ENCODE measurements at places on chromosomes 6 and 20. TPM values are rescaled to one million over a fixed set of nuclear protein-coding genes. Genes with fewer than 3 reads are reported as not detected.

HMGCLL1 gene
- total RNA-seq: 0.58 TPM

DNA sequence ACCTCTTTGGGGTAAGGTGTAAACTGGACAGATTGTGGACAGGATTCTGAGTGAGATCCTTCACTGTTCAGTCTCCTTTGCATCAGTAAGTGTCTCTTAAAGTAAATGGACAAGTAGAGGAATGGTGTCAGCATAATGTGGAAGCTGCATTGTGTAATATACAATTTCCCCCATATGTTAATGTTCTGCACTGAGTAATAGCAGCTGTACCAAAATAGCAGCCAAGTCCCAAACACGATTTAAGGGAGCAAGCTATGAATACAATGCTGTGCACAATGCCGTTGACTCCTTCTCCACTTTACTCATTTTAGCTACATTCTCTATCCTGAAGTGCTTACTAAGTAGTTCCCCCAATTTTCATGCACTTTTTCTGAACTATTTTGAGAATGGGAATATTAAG, 21.1 kb upstream of the TRIM26 start:
- H3K27me3 ChIP-seq: no peaks in the 10 kb centered on the region
- H3K36me3 ChIP-seq: no peaks in the 10 kb centered on the region
- DNase-seq: no peak
- H3K4me3 ChIP-seq: no peak overlapping the region
- no peak overlapping the region for H3K27ac ChIP-seq
- H3K4me1 ChIP-seq: no peaks in the 10 kb centered on the region

CNKSR3 gene
- total RNA-seq: 29.6 TPM

DNA sequence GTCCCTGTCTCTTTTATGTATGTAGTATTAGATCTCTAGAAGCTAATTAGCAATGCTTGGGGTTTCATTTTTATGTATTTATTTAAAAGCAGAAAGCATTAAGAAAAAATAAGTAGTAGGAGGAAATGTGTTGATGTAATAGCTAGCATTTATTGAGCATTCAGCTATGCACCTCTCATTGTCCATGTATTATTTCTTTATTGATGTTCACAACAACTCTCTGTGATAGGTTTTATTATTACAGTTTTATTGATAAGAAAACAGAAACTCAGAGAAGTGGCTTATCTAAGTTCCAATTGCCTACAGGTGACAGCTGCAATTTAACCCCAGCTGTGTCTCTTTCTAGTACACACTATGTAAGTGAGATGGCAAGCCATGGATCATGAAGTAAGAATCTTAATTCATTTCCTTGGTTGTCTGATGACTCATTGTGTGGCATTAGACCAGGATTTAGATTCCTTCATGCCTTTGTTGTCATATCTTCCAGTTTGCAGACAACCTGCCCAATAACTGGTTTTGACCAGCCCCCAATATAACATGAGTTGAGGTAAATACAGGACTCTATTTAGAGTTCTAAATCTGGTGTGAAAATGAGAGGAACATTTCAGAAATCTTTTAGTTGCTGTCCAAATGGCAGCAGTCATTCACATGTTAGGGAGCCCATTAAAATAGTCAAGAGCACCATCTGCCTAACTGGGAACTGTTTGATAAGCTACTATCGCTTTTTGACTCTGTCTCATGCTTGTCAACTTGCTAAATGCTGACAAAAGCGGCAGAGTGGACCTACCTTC, 170.8 kb upstream of the PHACTR1 start:
- no peak for DNase-seq
- no peak overlapping the region for H3K27ac ChIP-seq
- H3K27me3 ChIP-seq: no peaks in the 10 kb centered on the region

GRCh38 chr6:1916334-1917070, 306.8 kb downstream of the FOXC1 start:
- no peak for DNase-seq
- H3K27ac ChIP-seq: no peak overlapping the region
- H3K27me3 ChIP-seq: no peaks in the 10 kb centered on the region

AURKA gene
- total RNA-seq: 9.7 TPM

SPATA2 gene
- 9.2 TPM for total RNA-seq

GRCh38 chr6:88403486-88403885, 237.3 kb upstream of the CNR1 start:
- H3K27ac ChIP-seq: no peak overlapping the region
- no peaks in the 10 kb centered on the region for H3K27me3 ChIP-seq
- H3K4me3 ChIP-seq: no peak overlapping the region
- no peaks in the 10 kb centered on the region for H3K36me3 ChIP-seq

GRCh38 chr6:106002005-106002404, 84.1 kb upstream of the PRDM1 start:
- no peak for DNase-seq
- no peaks in the 10 kb centered on the region for H3K4me1 ChIP-seq
- no peaks in the 10 kb centered on the region for H3K27me3 ChIP-seq
- no peak overlapping the region for H3K27ac ChIP-seq
- no peaks in the 10 kb centered on the region for H3K36me3 ChIP-seq

DNA sequence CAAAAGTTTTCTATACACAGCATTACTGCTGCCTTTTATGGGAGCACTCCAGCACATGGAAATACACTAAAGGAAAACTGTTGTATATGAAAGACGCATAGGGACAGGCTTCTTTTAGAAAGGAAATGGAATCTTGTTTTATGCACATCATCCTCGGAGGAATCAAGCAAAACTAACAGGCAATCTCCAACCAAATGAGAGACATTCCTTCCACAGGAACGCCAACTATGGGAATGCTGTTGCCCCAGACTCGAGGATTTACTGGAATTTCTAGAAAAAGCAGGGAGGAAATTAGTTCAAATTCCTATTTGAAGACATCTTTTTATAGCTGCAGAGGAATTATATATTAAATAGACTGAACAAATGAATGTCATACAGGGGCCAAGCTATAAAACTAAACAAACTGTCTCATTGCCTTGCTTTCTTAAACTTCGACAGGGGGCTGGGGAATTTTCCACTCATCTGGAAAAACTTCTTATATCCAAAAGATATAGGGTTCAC, 52.2 kb downstream of the LYRM4 start:
- H3K27me3 ChIP-seq: no peaks in the 10 kb centered on the region
- no peak for DNase-seq
- H3K4me3 ChIP-seq: no peak overlapping the region
- H3K36me3 ChIP-seq: no peaks in the 10 kb centered on the region
- H3K4me1 ChIP-seq: peaks cover 14% of the 10 kb centered on the region

DNA sequence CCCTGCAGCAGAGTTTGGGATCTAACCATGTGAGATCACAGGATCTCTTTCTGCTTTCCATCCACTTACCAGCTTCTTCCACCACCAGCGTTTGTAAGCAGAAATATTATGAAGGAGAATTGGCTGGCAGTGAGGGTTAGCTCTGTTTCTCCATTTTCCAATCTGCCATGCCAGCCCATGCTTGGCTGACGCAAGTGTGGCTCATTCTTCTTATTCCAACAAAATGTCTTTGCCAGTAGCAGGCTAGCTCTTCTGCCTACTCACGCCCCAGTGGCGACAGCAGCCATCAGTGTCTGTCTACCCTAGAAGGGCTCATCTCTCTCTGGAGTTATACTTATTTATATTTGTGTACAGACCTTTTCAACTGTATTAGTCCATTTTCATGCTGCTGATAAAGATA, 286.2 kb downstream of the FARS2 start:
- no peak overlapping the region for H3K27ac ChIP-seq
- H3K4me1 ChIP-seq: no peaks in the 10 kb centered on the region
- H3K36me3 ChIP-seq: no peaks in the 10 kb centered on the region

DNA sequence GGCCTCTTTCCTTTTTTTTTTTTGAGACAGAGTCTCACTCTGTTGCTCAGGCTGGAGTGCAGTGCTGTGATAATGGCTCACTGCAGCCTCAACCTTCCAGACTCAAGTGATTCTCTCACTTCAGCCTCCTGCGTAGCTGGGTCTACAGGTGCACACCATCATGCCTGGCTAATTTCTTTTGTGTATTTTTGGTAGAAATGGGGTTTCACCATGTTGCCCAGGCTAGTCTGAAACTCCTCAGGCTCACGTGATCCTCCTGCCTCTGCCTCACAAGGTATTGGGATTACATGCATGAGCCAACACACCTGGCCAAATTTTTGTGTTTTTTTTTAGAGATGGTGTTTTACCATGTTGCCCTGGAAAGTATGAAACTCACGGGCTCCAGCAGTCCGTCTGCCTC, 29.3 kb downstream of the SRC start:
- DNase-seq: no peak
- no peak overlapping the region for H3K27ac ChIP-seq
- H3K36me3 ChIP-seq: no peaks in the 10 kb centered on the region
- H3K4me1 ChIP-seq: no peaks in the 10 kb centered on the region
- H3K4me3 ChIP-seq: no peak overlapping the region

DNA sequence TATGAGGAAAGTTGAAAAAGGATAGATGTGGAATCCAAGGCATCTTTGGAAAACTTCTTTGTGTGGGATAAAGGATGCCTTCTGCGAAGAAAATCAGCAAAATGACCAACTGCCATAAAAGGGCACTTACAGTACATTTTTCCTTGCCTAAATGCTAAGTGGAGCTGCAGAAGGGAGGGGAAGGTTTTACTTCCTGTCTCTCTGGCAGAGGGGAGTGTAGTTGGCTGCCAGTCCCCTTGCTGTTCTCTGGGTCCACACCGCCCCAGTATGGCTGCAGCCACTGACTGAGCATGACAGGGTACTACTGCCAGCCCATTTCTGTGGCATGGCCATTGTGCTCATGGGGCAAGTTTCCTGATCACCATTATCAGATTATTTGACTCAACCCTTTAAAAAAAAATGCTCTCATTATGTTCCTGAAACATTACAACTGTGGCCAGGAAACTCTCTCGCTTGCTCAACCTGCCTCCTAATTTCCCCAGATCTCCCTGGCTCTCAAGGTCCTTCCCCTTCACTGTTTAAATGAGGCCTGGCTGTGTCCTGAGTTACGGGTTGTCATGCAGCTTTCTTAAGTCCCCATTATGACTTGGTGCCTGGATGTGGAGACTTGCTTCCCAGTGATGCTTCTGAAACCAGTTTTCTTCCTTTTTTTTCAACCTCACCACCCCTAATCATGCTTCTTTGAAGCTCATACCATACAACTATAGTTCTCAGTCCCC, 34.5 kb upstream of the FAM184A start:
- H3K27ac ChIP-seq: no peak overlapping the region
- no peaks in the 10 kb centered on the region for H3K27me3 ChIP-seq
- H3K4me3 ChIP-seq: no peak overlapping the region
- no peaks in the 10 kb centered on the region for H3K36me3 ChIP-seq
- H3K4me1 ChIP-seq: no peaks in the 10 kb centered on the region

HLA-DQA2 gene
- 4.4 TPM for total RNA-seq

DNA sequence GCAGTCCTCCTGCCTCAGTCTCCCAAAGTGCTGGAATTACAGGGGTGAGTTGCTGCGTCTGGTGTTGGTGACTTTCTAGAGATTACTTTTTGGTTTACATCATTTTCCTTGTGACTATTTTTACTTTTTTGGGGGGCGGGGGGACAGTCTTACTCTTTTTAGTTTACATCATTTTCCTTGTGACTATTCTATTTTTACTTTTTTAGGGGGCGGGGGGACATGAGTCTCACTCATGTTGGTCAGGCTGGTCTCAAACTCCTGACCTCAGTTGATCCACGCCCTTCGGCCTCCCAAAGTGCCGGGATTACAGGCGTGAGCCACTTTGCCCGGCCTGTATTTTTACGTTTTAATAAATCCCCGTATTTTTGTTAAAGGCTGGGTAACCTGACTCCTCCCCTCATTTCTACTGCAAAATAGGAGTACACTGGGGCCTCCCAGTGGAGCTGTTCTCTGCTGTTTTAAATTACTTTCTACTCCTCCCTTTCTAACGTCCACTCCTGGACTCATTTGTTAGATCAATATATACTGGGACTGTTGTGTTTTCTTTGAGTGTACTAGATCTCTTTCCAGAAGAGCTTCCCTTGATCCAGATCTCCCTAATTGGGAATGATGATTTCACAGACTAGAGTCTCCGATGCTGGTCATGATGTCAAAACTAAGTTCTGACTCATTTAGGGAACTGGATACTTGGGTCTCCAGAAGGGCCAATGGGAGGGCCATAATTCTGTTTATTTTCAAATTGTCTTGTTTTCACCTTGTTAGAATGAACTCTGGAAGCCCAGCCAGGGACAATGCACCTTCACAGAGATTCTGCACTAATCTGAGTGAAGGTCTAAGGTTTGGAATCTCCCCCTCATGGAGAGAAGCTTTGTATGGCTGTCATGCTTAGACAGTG, 9.2 kb downstream of the HSPA1B start:
- H3K27me3 ChIP-seq: no peaks in the 10 kb centered on the region
- H3K27ac ChIP-seq: peak overlapping the region; percentile 91
- H3K4me1 ChIP-seq: peaks cover 12% of the 10 kb centered on the region
- H3K36me3 ChIP-seq: no peaks in the 10 kb centered on the region

MCUR1 gene
- total RNA-seq: 12.8 TPM

DNA sequence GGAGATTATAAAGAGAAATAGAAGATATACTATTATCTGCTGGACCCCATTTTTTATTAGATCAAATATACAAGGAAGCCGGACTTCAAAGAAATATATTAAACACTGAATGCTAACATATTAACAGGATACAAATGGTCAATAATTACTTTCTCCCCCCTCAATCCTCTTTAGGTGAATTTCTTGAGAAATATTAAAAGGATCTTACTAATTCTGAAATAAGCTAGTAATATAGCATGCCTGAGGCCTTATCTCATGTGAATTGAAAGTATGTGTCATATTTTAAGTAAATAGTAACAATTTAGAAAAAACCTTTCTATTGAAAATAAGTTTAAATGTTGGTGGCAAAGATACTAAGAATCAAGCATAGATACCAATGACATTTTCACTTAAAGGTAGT, 954.7 kb upstream of the MAN1A1 start:
- H3K4me1 ChIP-seq: no peaks in the 10 kb centered on the region
- peaks cover 2% of the 10 kb centered on the region for H3K27me3 ChIP-seq
- H3K27ac ChIP-seq: no peak overlapping the region
- peaks cover 2% of the 10 kb centered on the region for H3K36me3 ChIP-seq
- H3K4me3 ChIP-seq: no peak overlapping the region

MMP24 gene
- 2.3 TPM for total RNA-seq

PAX1 gene
- not detected for total RNA-seq

DNA sequence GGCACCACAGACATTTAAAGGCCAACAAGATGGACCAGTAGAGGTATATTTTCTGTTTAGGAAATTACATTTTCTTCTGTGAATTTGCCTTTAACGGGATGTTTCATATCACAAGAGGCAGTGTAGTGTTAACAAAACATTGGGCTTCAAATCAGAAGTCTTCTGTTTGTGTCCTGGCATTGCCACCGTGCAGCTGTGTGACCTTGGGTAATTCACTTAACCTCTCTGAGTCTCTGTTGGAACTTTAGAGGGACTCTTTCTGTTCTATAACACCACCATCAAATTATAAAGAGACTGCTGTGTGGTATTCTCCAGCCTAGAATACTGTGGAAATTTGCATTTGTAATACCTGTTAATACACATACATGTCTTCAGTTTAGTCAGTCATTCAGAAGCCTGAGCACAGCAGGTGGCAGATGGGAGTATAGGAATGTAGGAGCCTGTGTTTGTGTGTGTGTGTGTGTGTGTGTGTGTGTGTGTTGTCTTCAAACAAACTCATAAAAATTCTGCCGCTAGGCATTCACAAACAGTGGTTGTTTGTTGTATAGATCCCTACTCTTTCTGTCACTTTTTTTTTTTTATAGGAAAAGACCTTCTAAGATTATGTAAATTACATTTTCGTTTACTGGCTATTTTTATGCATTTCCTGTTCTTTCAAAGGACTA, 22.6 kb downstream of the UST start:
- H3K36me3 ChIP-seq: no peaks in the 10 kb centered on the region
- H3K27ac ChIP-seq: no peak overlapping the region
- H3K27me3 ChIP-seq: no peaks in the 10 kb centered on the region
- DNase-seq: no peak
- H3K4me3 ChIP-seq: no peak overlapping the region
- no peaks in the 10 kb centered on the region for H3K4me1 ChIP-seq

SEL1L2 gene
- 3.8 TPM for total RNA-seq

TMC2 gene
- not detected for total RNA-seq

- no peaks in the 10 kb centered on the region for H3K4me1 ChIP-seq
- DNase-seq: no peak
- no peaks in the 10 kb centered on the region for H3K27me3 ChIP-seq
- H3K36me3 ChIP-seq: no peaks in the 10 kb centered on the region
Measured at GRCh38 chr6:140052736-140053729, 678.6 kb upstream of the CITED2 start.
